ENCODE measurements at places on chromosomes 3 and 15.

DNA sequence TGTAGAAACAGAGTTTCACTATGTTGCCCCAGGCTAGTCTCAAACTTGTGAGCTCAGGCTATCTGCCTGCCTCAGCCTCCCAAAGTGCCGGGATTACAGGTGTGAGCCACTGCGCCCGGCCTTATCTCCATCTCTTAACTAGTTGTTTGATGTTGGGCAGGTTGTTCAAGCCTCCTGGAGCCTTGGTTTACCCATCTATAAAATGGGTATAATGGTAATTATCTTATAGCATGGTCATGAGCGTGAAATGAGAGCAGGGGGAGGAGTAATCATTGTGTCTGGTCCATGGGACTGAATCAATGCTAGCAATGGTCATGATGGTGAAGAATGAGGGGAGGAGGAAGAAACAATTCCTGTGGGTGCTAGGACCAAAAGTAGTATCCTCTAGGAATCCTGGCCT is 32.0 kb downstream of the SMAD3 start:
- no peak for DNase-seq

GRCh38 chr3:110647586-110647985 is 424.0 kb upstream of the NECTIN3 start:
- DNase-seq, result no peak

DNA sequence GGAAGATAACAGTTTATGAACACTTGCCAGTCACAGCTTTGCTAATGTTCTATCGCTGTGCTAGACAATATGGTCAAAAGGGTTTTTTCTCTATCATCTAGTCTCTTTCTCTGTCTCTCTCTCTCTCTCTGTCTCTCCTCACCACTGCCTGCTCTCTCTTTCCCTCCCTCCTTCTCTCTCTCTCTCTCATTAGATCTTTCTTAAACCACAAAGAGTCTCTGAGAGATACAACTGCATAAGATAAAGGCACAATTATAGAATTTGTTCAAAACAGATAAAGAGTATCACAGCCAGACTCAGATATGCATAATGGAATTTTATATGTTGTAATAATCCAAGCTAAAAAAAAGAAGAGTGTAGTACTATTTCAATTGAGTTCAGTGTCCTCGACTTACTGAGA is 258.4 kb downstream of the MECOM start:
- no peak for DNase-seq

DNA sequence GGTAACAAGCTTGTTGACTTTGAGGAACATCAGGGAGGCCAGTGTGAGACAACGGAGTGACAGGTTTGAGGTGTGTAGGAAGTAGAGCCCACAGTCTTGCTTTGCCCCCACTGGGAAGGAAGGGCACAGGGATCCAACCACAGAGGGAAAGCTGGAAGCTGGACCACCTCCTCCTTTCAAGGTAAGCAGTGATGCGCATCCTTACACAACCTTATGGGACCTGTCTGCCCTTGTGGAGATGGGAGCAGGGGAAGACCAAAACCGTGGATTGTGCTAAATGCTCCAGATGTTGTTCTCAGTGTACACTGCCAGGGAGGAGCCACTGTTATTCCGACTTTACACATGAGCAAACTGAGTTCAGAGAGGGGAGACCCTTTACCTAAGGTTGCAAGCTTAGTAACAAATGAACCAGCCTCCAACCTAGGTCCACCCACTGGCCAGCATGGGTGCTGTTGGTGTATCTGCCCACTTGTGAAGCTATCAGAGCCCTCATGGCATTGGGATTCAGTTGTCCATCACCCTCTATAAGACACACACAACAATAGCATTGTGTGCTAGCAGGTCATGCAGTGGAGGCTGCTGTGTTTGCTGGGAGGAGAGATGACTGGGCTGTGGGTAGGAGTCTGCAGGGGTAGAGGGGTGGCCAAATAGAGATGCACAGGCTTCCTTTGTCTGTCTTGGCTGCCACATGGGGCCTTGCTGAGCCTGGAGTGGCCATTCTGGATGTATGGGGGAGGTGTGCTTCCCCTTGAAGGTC is 586 bp upstream of the LSMEM2 start:
- no peak for DNase-seq

DNA sequence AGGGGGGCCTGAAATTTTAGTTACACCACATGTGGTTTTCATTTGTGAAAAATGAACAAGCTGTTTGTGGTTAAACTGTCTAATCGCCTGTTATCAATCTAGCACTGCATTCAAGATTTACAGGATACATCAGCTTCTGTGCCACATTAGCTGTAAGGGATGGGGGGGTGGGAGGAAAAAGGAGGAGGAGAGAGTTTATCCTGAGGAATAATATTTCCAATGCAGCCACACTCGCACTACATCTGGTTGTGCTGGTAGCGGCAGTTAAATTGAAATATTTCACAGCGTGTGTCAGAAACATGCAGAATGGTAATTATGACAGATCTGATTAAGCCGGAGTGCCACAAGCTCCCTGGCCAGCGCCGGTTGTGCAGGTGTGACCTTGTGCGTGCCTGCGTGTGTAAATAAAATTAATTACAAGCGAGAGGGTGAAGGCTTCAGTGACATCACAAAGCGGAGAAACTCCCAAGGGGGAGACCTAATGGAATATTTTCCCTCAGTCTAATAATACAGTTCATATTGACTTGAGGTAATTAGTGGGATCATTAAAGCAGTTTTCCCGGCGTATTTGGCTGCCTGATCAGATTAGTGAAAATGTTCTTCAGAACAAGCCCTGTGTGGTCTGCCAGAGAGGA is 55.5 kb downstream of the SATB1 start:
- no peak for DNase-seq

GRCh38 chr3:159884661-159885402 is 103.8 kb upstream of the IL12A start:
- DNase-seq, result no peak

DNA sequence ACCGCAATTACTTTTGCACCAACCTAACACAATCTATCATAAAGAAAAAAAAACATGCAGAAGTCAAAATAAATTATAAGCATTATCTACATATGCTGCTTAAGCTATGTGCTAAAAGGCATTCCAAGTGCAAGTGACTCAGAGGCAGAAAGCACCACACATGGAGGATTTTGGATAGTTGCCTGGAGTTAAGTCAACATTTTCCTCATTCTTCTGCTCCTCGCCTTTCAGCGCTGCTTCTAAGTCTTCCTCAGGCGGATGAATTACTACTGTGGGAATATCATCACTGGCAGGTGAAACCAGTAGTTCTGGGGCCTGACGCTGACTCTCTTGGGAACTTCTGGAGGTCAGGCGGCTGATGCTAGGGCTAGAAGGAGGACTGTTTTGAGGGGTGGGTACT is 53.1 kb downstream of the SLC4A7 start:
- DNase-seq, result no peak

- no peak for DNase-seq
Observed at GRCh38 chr3:5456199-5456598, 268.7 kb downstream of the EDEM1 start.

DNA sequence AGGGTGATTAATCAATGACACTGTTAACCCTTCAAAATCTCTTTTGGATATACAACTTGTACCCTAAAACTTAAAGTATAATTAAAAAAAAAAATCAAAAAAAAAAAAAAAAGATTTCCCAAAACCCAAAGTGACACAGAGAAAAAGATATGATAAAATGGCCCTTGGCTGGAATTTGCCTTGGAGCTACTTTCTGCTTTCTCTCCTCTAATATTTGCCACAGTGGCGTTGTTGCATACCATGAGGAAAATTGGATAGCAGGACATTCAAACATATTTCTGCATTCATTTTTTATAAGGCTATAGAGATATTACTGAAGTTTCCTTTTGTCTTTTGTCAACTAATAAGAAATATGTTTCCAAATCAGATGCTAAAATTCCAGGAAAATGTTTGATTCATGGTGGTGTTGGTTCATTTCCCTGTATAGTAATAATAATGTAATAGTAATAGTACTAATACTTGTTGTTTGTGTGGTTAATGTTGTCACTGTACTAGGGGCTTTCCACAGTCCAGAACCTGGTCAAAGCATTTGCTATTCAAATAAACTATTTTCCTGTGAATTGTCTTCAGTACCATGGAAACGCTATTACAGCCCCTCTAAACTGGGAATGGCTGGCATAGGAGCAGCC is 441.3 kb upstream of the THBS1 start:
- no peak for DNase-seq

All from activated CD4-positive, alpha-beta memory T cell treated with anti-CD3 and anti-CD28 coated beads, Interleukin-2, amount 10 ng/mL, durations not matched to agents 7 days and 5 days (primary cell).